Myometrial cell (primary cell): ENCODE measurements at places on chromosomes 13 and 19. TPM values are rescaled to one million over a fixed set of nuclear protein-coding genes. Genes with fewer than 3 reads are reported as not detected.

Gene IGFL4
- total RNA-seq = not detected in 2 replicates

Gene FAAP24
- total RNA-seq = 6.3 and 6.6 TPM in 2 replicates

Gene COX7A1
- 5.5 and 17.6 TPM in 2 replicates for total RNA-seq

Gene FPR1
- total RNA-seq = not detected in 2 replicates

Gene FCAR
- not detected in 2 replicates for total RNA-seq
